ENCODE measurements at places on chromosomes 5 and 9.

GRCh38 chr5:139164020-139164419, 34.1 kb downstream of the SIL1 start:
- DNase-seq = no peak

GRCh38 chr5:78613151-78613533, 35.4 kb downstream of the LHFPL2 start:
- no peak for DNase-seq

DNA sequence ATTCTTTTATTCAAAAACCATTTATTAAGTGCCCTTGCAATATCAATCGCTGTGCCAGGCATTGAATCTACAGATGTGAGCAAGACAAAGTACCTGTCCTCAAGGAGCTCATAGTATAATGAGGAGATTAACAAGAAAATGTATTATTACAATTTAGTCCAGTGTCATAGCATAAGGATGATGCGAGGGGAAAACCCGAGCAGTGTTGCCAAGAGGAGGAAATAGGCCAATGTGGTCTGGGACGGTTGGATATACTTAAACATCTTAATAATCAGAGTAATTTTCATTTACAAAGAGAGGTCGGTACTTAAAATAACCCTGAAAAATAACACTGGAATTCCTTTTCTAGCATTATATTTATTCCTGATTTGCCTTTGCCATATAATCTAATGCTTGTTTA, 18.5 kb downstream of the CD274 start:
- DNase-seq = no peak

DNA sequence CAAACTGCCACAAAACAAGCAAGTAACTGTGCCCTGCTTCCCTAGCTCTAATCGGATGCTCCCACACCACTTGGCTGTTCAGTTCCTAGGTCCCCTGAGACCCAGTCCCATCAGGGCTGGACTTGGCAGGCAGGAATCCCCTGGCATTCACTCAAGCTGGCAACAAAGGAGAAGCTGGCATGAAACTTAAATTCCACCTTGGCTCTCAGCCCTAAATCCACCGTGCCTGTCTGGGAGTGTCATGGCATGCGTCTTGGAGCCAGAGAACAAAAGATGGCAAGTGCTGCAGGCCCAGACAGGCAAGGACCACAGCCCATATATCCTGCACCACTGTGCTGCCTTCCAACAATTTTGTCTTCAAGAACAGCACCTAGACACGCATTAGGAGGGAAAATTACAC, 38.2 kb downstream of the ETF1 start:
- DNase-seq = no peak

GRCh38 chr9:127249877-127250276, 14.7 kb upstream of the GARNL3 start:
- no peak for DNase-seq

DNA sequence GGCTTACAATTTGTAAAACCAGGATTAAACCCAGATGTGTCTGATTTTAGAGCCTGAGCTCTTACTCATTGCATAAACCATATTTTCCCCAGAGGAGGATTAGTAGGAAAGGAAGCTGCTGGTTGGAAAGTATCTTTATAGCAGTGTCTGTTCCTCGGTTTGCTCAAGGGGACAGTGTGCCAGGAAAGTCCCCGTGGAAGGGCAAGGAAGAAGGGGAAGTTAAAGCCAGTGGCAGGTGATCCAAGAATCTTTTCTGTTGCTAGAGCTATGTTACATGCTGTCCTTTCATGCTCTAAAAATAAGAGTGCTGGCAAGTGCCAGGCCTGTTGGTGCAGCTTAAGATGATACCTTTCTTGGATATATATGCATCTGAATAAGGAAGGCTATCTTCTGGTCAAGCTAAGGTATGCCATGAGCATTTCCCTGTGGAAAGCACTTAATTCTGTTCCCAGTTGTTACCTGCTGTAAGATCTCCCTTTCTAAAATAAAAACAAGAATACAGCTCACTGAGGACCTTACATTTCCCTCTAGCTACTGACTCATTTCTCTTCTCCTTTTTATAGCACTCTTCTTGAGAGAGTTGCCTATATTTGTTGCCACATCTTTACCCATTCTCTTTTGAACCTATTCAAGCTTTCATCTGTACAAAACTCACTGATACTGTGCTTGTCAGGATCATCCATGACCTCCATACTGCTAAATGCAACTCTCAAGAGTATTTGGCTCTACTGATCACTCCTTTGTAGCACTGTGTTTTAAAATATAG, 8.0 kb downstream of the PDCD1LG2 start:
- no peak for DNase-seq

GRCh38 chr5:59301727-59302126, 591.8 kb downstream of the PDE4D start:
- DNase-seq = no peak
